ENCODE measurements at places on chromosomes 12 and 14.

GRCh38 chr14:76227450-76228050, 75.8 kb downstream of the GPATCH2L start:
- no peak for DNase-seq

DNA sequence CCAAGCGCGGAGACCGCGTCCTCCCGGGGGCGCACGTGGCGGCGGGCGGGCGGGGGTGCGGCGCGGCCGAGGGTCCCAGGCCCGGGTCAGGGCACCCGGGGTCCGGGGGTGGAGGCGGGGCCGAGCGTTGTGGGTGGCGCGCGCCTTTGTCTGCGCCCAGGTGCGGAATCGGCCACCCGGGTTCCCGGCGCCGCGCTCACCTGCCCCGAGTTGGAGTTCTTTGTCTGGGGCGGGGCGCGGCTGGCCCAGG, 50.1 kb downstream of the LRCOL1 start:
- DNase-seq = no peak

DNA sequence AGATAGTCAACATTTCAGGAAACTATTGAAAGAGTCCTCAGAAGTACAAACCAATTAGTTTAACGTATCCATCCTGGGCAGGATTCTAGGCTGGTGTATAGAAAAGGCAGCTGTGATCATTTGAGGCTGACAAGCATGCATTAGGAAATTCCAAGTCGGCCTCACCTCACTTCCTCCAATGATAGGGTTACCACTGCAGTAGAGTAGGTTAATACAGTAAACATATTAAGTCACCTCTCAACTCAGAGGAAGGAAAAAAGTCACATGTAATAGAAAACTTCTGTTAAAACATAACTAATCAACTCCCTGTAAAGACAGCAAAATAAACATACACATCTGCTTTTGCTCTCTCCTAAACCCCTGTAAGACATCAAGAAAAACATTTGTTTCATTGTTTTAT, 33.5 kb downstream of the MED13L start:
- DNase-seq = no peak

- DNase-seq = no peak
Measured at GRCh38 chr14:93156693-93157369, 27.9 kb downstream of the MOAP1 start.

DNA sequence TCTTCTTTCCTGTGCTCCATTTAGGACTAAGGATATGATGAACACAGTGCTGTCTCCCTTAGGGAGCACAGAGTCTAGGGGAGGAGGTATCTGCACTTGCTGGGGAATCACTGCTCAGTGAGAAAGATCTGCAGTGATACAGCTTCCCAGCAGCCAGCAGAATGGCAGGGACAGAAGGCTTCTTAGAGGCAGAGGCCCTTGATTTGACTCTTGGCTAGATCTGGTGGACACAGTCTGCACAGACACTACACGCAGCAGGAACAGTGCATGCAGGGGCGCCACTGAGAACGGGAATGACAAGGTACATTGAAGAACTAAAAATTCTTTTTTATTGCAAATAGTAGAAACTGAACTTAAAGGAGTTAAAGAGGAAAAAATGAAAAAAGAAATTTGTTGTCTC, 51.6 kb downstream of the KCNA1 start:
- DNase-seq = no peak

DNA sequence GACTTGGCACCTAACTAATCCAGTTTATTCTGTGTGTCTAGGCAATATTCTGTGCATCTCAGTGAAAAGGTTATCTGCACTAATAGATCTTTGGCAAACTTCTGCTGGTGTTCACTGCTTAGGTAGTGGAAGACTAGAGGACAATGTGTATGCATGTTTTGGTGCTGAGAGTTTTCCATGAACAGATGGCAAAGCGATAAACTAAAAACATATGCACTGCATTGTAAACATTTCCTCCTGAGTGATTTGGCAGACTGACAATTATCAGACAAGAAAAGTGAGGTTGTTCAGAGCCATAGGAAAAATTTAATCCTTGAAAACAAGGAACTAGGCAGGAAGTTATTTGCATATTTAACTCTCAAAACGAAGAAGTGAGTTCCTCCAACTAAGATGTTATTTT, 400.4 kb downstream of the ATP23 start:
- DNase-seq = no peak

GRCh38 chr14:52121441-52121840, 52.6 kb upstream of the NID2 start:
- no peak for DNase-seq

GRCh38 chr14:74841230-74842207, 34.4 kb downstream of the PROX2 start:
- DNase-seq = no peak

- DNase-seq = no peak
Measured at GRCh38 chr12:75756771-75757170, 245.4 kb upstream of the KRR1 start.

- peak; percentile 49 for DNase-seq
Measured at GRCh38 chr12:56487448-56488040, 417 bp downstream of the GLS2 start.

- no peak for DNase-seq
Measured at GRCh38 chr12:122021193-122021821, 377 bp upstream of the BCL7A start.

DNA sequence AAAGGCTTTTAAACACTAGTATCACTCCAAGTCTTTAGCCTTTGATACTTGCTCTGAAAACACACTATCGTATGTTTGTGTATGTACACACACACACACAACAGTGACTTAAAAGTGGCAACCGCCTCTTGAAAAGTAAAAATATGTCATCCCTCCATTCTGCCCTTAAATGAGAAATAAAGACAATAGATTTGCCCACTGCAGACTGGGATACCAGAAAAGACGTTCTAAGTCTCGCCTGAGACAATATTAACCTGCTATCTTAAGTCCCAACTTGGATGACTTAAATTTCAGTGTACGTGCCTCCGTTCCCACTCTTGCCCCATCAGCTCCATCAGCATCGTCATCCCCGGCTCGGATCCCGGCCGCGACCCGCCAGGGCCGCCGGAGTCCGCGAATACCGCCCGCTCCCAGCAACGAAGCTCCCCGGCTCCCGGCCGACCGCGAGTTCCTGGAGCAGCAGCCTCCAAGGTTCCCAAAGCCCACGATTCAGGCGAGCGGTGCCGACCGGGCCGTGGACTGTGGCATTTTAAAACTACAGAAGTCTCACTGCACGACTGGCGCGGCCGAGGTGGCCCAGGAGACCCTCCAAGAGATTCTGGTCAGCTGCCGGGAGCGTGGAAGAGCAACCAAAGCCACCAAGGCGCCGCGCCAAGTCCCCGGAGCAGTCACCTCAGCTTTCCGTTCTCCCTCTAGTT, 2.8 kb upstream of the ARID2 start:
- DNase-seq = peak; percentile 76

- DNase-seq = no peak
Measured at GRCh38 chr14:63432228-63432627, 110.9 kb downstream of the PPP2R5E start.

GRCh38 chr14:50944647-50945413, 547 bp upstream of the PYGL start:
- no peak for DNase-seq

- DNase-seq = peak; percentile 53
Measured at GRCh38 chr12:26338586-26339572, 143.5 kb downstream of the SSPN start.

DNA sequence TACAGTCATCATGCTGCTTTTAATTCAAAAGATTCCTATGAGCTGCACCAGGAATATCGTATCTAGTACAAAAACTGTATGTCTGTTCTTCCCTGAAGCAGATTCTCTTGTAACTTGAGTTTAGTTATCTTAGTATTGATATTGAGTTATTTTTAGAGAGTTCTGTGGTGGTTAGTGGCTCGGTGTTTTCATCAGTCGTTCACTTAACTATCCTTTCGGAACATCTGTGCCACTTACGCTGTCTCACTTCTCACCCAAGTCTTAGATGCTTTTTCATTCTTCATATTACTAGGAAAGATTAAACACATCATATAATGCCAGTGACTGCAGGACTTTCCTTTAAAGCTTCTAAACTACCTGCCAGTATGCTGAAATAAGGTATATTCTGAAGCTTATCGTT, 251.0 kb downstream of the FBXL14 start:
- DNase-seq = no peak

- no peak for DNase-seq
Measured at GRCh38 chr12:98224584-98225221, 290.7 kb upstream of the TMPO start.

DNA sequence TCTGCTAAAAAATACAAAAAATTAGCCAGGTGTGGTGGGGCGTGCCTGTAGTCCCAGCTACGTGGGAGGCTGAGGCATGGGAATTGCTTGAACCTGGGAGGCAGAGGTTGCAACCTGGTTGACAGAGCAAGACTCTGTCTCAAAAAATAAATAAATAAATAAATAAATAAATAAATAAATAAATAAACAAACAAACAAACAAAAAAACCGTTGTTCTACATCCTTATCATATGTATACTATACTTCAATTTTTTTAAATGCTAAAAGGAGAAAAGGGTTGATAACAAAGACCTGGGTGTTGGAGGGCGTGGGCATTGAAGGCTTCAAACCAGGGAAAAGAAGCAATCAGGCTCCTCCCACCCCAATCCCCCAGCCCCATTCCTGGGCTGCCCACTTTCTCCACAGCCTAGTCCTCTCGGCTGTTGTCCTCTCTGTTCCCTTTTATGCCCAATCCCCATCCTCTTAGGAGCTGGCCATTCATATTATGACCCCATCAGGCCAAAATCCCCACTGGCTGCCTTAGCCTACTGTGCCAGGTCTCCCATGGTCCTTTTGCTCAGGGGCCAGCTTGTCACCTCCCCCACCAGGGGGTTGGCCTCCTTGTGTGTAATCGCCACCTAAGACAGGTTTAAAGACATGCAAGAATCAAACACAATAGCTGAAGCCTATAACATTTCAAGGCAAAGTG, 30.2 kb downstream of the CLMN start:
- no peak for DNase-seq

- no peak for DNase-seq
Measured at GRCh38 chr14:105021656-105022275, 883 bp upstream of the CDCA4 start.

GRCh38 chr12:89551747-89552146, 25.9 kb upstream of the POC1B start:
- DNase-seq = no peak

DNA sequence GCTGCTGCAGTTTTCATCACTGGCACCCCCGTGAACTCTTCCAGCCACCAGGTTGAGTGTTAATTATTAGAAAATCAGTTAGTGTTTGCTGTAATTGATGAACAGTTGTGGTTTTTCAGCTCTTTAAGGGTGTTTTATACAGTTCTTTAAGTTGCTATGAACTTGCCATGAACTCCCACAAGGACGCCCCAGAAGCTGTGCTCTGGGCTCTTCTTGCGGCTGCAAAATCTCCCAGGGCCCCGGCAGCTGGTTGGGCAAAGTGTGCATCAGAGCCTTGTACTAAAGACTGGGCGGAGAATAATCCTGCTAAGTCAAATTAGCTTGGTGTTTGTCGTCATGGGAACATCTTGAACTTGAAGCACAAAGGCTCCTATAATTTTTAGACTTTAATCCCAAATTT, 82.2 kb downstream of the EML1 start:
- no peak for DNase-seq

- no peak for DNase-seq
Measured at GRCh38 chr14:52073251-52073650, 4.4 kb upstream of the NID2 start.

- DNase-seq = no peak
Measured at GRCh38 chr12:101620762-101621133, 26.0 kb downstream of the MYBPC1 start.

- DNase-seq = no peak
Measured at GRCh38 chr14:83071888-83072501, 1538.3 kb upstream of the SEL1L start.

DNA sequence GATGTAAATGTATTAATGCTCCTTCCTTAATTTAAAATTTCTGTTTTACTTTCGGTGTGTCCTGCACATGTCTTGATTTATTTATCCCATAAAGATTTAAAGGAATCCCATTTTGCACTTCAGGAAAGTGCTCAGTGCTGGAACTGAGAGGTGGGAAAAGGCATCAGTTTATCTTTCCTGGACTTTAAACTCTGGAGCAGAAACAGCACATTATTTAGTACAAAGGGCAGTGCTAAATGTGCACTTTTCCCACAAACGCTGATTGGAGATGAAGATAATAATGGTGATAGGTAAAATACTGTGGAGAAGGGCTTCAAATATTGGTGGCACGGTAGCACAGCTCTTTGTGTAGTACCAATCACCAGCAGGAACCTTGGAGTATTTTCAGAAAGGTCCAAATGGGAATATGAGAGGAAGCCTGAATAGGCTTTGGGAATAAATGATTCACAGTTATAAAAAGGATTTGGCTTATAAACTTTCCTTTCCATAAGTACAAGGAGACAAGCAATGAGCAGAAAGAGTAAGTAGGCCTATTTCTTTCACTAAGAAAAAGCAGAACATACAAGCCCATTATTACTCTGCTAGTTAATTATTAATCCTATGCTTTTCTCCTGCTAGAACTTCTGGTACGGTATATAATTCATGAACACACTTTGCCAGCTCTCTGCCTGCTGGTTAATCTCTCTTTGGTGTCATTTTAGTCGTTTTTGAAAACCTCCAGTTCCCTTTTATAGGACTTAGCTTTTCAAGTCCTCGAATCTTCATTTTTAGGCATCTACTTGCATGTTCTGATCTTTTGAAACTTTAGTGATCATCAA, 58.3 kb downstream of the SLC15A5 start:
- no peak for DNase-seq

DNA sequence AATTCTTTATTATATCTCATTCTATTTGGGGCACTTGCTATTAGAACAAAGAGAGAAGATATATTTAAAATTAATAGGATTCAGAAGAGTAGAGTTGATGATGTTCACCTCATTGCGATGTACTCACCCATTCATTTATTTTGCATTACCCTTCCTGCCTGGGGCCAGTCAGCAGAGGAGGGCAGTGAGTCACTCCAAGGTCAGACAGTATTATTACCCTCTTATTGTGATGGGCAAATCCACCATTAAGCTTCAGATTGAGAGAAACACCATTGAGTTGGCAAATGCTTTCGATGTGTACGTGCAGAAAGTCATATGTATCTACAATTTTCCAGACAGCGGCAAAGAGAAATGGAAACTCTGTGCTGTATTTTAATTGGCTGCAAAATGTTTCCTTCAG, 134.2 kb downstream of the BICD1 start:
- DNase-seq = no peak

DNA sequence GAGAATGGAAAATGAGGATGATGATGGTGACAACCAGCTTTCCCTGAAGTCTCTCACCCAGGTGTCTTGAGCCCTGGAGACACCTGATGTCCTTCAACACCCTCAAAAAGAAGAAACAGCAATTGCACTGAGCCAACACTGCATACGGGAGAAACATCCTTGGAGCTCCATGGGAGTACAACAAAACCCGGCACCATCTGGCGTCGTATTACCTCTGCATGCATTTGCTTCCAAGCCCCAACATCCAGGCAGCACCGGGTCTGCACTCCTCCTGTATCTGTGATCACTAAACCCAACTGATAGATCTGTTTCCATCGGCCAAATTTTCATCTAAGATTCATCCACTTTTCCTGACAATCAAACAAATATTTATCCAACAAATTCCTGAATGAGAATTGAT, 249.9 kb downstream of the DPF3 start:
- no peak for DNase-seq

GRCh38 chr12:130791629-130792028, 47.4 kb downstream of the STX2 start:
- DNase-seq = no peak

GRCh38 chr12:103698752-103699560, 111.9 kb downstream of the STAB2 start:
- DNase-seq = no peak

GRCh38 chr12:40017488-40017887, 88.4 kb downstream of the SLC2A13 start:
- DNase-seq = no peak

GRCh38 chr14:33676135-33676566, 274.7 kb downstream of the EGLN3 start:
- DNase-seq = peak; percentile 30
